ENCODE measurements at places on chromosomes 5 and 9.

DNA sequence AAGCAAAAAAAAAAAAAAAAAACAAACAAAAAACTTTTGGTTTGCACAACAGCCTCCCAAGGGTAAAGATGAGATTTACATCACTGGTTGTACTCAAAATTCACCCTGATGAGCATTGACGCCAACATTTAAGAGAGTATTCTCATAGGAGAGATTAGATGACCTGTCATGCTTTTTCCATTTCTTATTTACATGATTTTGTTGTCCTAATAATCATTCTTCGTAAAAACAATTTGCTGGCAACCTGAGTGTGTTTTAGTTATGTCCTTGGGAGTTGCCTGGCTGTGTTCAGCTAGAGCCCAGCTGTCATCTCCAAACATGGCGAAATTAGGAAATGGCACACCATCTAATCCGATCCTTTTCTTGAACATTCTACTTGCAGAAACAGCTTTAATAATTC, 186.4 kb upstream of the MRPS30 start:
- DNase-seq: no peak

DNA sequence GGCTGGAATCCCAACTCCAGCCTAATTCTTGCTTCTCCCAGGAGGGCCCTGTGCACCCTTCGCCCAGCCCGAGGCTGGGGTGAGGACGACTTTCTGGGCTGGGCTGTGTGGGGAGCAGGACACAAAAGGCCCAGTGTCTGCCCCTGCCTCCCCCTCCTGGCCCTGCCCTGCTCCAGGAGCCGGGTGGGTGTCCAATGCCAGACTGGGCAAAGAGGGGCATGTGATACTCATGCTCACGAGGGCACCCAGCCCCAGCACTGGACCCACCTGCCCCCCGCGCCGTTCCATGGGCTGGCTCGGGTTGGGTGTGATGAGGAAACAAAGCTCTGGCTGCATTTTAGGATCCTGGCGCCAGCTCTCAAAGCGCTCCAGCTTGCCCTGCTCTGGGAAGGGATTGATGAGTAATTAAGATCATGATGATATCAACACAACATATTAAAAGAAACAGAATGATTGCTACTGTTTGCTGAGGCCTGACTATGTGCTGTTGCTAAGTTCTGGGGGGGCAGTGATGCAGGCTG, 30.7 kb downstream of the LHX2 start:
- DNase-seq: no peak

DNA sequence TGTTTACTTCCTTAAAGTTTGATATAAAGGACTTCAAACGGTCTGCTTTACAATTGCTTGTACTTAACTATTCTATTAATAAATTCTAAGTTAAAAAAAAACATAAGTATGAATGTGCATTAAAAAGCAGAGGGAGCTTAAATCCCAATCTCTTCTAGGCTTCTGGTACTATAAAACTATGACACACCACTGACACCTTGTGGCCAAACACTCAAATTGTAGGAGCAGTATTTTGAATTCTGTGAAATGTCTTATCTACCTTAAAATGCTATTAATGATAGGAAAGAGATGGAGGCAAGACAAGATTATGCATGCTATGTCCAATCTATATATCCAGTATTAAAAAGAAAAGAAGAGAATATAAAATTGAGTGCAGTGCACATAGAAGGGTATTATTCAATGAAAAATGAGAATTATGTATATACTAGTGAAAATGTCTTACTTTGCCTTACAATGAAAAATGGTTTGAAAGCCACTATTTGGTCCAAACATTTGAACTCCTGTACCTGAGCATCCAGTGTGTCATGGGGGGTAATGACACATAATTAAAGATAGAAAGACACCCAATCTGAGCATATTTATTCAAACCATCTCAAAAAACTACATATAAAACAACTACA, 87.6 kb downstream of the ERP44 start:
- peak; percentile 14 for DNase-seq

- no peak for DNase-seq
Observed at GRCh38 chr9:27329291-27329690, 32.3 kb upstream of the EQTN start.

DNA sequence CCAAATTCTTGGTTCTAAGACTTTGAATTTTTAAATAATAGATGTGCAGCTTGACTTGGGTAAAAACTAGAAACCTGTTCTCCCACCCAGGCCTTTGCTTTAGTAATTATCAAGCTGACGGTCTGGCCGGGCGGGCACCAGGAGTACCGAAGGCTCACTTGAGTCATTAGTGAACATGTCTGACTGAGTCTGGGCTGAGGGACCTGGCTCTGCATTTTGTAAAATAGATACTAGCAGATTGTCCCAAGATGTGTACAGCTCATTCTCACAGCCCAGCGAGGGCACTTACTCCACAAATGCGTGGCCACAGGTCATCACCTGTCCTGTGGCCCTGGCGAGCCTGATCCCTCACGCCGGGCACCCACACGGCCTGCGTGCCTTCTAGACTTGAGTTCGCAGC, 216.2 kb downstream of the FANCC start:
- DNase-seq: no peak

- no peak for DNase-seq
Observed at GRCh38 chr9:121725008-121725775, 73.8 kb downstream of the DAB2IP start.

GRCh38 chr9:116238225-116238624, 84.6 kb downstream of the PAPPA start:
- DNase-seq: no peak

GRCh38 chr9:87706066-87706739, 19.7 kb upstream of the CTSL start:
- no peak for DNase-seq

DNA sequence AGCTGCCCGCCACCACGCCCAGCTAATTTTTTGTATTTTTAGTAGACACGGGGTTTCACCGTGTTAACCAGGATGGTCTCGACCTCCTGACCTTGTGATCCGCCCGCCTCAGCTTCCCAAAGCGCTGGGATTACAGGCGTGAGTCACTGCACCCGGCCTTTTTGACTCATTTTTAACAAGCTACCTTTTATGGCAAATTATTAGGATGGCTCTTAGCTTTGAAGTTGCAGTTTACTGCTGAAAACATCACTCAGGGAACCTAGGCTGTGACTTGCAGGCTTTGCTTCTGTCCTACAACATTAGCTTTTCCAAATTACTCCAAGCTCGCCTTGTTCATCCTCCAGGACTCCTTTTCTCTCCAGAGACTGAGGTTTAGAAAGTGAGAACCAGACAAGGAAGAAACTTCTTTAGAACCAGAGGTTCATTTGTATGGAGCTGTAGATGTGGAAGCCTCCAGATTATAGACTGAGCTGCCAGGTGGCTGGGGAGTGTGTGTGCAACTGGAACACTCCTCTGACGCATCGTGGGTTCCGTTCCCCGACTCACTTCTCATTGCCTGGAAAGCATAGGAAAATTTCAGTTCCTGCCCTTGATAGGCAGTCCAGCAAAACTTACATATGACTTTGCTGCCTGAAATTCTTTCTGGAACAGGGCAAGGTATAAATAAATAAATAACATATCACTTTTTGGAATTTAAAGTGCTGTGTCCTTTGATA, 23.8 kb upstream of the SPTAN1 start:
- DNase-seq: no peak

DNA sequence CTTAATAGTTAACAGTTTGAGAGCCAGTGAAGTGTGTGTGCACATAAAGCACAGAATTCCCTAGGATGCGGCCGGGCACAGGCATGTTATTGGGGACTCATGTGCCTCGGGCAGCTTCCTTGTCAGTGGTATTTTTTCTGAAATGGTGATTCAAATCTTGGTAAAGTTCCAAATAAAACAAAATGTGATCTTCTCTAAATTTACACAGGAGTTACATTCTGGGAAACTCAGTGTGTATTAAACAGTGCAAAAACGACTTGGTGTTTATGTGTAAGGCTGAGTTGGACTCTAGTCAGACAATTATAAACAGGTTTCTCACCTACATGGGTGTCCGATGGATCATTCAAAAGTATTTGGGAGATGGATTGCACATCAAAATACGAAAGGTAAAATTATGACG, 48.9 kb downstream of the BOD1 start:
- peak; percentile 19 for DNase-seq

DNA sequence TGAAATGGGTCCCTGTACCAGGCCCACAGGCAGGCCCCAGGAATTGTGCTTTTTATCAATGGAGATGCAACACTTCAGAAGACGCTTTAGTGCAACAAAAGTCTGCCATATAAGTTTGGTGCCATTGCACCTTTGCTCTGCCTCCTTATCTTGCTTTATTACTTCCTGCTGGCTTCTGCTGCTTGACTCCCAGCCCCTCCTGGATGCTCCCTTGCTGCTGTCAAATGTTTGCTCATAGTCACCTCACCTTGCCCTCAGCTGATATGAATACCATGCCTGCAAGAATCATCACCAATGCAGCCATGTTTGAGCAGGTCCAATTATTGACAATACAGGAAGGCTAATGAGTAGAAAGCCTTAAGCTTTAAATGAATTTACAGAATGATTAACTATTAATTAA, 25.4 kb downstream of the MEGF10 start:
- no peak for DNase-seq

GRCh38 chr9:127763918-127764384, 14.5 kb downstream of the SH2D3C start:
- no peak for DNase-seq

DNA sequence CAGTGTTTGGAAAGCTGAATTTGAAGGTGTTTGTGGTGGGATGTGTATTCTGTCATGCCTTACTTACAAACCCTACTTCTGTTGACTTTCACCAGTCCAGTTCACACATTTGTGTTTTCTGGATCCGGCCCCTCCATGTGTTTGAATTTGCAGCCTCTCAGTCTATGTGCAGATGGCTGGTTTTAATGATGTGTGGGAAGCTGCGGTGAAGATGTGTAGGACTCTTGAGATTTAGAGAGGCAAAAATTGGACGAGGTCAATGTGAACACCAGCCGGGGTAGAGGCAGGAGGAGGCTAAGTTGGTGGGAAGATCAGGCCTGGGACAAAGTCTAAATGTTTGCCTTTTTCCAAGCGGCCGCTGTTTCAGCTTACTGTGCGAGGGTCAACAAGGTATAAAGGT, 115.4 kb upstream of the KLF9 start:
- no peak for DNase-seq

DNA sequence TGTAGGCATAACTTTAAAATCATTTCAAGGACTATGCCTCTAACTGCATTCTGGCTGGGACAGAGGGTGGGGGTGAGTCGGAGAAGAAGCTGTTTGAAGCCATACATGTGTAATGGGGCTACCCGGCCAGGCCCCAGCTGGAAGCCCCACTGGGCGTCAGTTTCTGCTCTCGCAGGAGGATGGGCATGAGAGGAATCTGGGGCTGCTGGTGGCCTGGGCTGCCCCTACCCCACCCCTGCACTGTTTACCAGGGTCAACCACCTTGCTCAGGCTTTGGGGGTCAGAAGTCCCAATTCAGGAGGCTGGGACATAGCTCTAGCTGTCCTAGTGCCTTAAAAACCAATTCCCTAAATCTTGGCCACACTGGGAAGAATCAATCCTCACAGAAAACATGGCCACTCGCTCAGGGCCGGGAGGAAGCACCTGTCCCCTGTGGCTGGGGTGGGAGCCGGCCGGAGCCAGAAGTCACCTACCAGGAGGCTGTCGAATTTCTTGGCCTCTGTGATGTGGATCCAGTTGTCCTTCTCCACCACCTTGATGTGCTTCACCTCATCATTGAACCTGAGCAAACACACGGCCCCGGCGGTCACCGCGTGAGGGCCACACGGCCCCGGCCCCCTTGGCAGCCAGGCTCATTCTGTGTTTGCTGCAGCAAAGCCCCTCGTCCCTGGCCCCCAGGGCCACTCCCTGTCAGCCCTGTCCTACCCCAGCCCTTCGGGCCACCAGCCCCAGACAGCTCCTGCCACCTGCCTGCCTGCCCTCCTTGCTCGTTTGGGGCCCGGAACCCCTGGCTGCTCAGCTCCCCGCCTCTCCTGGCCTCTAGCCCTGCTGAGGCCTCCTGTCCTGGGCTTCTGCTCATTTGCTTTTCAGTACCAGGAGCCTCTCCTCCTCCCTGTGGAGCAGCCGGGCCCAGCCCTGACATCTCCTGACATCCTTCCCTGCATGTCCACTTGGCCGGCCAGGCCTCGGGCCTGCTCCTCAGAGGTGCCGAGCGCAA, 33.6 kb upstream of the SARDH start:
- no peak for DNase-seq

DNA sequence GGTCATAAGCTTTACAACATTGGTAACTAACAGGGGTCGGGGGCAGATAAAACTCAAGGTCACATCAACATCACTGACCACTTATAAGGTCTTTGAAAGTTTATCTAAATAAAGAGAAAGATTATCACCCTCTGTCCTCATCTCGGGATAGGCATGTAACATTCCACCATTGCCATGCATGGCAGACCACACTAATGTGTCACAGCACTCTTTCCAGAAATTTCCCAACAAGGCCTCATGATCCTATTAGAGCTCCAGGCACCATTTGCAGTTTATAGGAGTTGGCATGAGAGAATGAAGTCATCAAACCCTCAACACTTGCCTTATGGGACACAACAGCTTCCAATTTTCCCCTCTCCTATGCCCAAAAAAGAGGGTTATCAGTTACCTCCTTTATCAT, 31.9 kb upstream of the ZNF622 start:
- DNase-seq: no peak

- DNase-seq: peak; percentile 34
Observed at GRCh38 chr5:178551059-178551458, 39.1 kb downstream of the COL23A1 start.

- DNase-seq: no peak
Observed at GRCh38 chr9:129080298-129080600, 662 bp upstream of the DOLPP1 start.

- DNase-seq: no peak
Observed at GRCh38 chr5:142307146-142307890, 17.5 kb downstream of the SPRY4 start.

GRCh38 chr9:123011878-123012528, 21.5 kb upstream of the GPR21 start:
- no peak for DNase-seq

- peak; percentile 77 for DNase-seq
Observed at GRCh38 chr5:126044111-126044668, 379.0 kb upstream of the GRAMD2B start.

DNA sequence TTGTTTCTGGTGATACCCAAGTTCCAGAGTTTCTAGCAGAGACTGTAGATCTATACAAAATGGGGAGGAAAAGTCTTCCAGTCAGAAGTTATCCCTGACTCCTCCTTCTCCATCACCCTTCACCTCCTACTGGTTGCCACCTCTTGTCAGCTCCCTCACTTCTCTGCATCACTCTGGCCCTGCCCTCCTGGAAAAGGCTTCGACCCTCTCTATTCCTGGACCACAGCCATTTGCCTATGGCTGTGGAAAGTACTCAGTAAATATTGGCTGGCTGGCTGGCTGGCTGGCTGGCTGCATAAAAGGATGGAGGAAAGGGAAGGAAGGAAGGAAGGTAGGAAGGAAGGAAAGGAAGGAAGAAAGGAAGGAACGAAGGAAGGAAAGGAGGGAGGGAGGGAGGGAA, 32.7 kb upstream of the ABCA1 start:
- no peak for DNase-seq

GRCh38 chr5:56317923-56318561, 84.9 kb upstream of the ANKRD55 start:
- DNase-seq: no peak

- no peak for DNase-seq
Observed at GRCh38 chr5:56003179-56003578, 8.4 kb upstream of the IL6ST start.
